ENCODE measurements at places on chromosomes 1 and 21. TPM values are rescaled to one million over a fixed set of nuclear protein-coding genes. Genes with fewer than 3 reads are reported as not detected.

GRCh38 chr1:172350856-172351255, 69.6 kb upstream of the C1orf105 start:
- no peak for DNase-seq

Gene UBXN11
- total RNA-seq, result 17.7 TPM

- peak; percentile 93 for DNase-seq
These were observed 68.8 kb upstream of the WDR26 start for GRCh38 chr1:224503161-224504118.

Gene OR6N1
- total RNA-seq, result not detected

Gene OR2T11
- not detected for total RNA-seq

DNA sequence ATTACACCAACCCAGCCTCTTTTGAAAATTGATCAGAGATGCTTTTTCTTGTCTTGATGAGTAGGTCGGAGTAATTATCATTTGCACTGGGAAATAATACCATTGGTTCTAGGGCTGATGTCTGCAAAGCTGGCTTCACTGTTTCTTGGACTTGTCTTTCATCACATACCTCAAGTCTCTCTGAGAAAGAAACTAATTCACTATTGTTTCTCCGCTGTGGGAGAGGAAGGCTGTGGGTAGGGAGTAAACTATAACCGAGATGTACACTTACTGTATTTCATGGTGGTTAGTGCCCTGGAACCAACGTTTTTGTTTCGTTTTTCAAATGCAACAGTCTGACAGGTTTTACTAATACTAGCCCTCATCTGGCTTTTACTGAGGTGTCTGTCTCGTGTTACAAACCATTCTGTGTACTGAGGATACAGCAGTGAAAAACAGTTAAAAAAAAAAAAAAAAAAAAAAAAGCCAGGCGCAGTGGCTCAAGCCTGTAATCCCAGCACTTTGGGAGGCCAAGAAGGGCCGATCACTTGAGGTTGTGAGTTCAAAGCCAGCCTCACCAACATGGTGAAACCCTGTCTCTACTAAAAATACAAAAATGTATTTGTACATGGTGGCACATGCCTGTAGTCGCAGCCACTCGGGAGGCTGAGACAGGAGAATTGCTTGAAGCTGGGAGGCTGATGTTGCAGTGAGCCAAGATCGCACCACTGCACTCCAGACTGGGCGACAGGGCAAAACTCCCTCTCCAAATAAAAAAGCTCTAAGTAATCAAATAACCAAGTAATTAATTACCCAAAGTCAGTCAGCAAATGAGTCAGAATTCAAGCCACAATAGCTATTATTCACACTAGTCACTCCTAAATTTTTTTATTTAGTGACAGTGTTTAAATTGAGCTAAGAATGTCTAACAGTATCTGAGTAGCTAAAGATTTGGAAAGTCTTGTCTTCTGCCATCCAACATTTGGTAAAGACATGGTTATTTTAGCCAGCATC, 23.3 kb downstream of the TOMM20 start:
- no peak for DNase-seq

- no peak for DNase-seq
These were observed 18.3 kb upstream of the NGF start for GRCh38 chr1:115356356-115356755.

Gene C1orf122
- total RNA-seq, result 105 TPM

DNA sequence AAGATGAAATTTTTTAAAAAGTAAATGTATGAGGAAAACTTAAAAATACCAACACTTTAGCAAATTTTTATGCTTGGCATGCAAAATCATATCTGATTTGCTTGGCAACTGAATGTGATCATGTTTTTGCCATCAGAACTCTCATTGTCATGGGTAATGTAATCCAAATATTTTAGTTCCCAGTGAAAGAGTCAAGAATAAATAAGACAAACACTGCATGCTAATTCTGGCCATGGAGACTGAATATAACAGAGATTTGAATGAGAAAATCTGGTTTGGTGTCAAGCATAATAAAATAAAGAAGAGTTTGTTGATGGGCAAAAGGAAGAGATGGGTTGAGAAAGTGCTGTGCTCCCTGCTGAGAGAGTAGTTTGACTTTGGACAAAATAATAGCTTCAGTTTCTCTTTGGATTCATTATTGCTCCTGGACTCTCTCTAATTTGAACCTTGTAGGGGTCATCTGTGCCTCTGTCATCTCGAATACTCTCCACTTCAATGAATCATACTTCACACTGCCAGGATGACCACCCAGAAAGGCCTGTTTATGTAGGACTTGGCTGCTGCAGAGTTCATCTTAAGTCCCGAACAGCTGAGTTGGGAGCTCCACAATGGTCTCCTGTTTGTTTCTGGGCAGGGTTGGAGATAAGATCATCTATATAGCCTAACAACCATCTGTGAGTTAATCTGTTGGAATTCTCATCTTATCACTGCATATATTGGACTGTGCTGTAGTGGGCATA, 34.4 kb downstream of the ADAMTS1 start:
- no peak for DNase-seq

- no peak for DNase-seq
These were observed 25.2 kb upstream of the GNPAT start for GRCh38 chr1:231215681-231216385.

GRCh38 chr1:224251741-224252146, 68.7 kb downstream of the DEGS1 start:
- no peak for DNase-seq

DNA sequence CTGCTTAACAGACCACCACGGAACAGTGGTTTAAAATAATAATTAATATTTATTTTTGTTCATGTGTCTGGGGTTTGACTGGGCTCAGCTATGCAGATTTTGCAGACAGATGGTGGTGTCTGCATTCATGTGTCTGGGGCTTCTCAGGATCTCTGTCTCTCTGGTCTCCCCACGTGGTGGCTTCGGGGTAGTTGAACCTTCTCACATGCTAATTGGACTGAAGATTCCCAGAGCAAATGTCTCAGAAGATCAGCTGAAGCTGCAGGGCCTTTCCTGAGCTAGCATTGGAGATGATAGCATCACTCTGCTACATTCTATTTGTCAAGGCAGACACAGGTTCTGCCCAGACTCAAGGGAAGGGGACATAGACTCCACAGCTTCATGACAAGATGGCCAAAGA, 109.1 kb upstream of the DNAH14 start:
- DNase-seq, result no peak

DNA sequence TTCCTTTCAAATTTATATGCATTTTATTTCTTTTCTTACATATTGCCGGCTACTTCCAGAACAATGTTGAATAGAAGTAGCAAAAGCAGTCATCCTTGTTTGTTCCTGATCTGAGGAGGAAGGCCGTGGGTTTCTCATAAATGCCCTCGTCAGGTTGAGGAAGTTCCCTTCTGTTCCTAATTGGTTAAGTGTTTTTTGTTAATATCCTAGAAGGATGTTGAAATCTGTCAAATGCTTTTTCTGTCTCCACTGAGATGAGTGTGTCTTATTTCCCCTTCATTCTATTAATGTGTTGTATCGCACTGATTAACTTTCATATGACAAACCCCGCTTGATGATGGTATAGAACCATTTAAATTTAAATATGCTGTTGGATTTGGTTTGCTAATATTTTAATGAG, 15.4 kb downstream of the TTLL10 start:
- DNase-seq, result no peak

GRCh38 chr21:44420416-44421205, 34.7 kb upstream of the LRRC3 start:
- DNase-seq, result peak; percentile 44

Gene ASCL5
- not detected for total RNA-seq

DNA sequence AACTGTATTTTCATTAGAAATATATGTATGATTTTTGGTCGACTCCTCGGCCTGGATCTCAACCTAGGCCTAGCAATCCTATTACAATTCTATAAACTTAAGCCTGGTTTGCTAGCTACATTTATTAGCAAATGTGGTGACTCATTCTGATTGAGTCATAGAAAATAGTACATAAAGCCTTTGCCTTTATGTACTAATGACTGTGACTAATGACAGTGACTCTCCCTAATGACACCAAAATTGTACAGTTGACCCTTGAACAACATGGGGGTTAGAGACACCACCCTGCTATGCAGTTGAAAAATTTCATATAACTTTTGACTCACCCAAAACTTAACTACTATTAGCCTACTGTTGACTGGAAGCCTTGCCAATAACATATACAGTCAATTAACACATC, 78.9 kb downstream of the CLEC20A start:
- DNase-seq, result no peak

Gene CELA2B
- total RNA-seq, result not detected

Gene SLC25A44
- 8.8 TPM for total RNA-seq

Gene CHML
- total RNA-seq, result 8.0 TPM

DNA sequence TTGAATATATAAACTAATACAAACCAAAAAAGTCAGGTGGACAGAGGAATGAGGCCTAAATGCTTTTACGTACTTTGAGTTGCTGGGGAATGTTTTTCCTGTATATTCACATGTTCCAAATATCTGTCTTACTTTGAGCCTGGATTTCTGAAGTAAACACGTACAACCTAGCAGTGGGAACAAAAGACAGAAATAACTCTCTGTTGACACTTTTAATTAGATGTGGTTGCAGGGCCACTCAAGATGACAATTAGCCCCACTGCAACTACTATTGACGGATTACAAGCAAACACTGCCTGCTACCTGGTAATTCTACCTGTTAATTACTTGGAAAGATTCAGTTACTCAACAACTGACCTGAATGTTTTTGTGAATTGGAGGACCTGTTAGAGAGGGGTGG, 196.9 kb downstream of the TTLL7 start:
- no peak for DNase-seq

DNA sequence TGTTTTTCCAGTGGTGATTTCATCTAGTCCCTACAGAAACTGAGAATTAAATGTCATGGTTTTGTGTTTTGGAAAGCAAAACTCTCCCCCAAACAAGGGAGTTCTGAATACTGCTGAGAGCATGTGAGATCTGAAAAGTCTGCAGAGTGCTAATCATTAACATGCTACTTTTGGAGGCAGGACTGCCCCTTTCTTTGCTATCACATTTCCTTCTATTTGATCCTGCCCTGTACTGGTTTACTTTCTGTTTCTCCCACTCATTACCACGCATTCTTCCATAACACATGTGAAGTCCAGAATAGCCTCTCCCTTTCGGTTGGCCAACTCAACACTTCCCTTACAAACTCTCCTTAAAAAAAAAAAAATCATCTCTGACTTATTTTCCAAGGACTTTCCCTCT, 63.6 kb downstream of the GADD45A start:
- no peak for DNase-seq

Gene BLACAT1
- not detected for total RNA-seq
